ENCODE measurements at places on chromosomes 6 and 20.

GRCh38 chr6:161094955-161095354 lies 103.4 kb downstream of the MAP3K4 start:
- no peak for DNase-seq

DNA sequence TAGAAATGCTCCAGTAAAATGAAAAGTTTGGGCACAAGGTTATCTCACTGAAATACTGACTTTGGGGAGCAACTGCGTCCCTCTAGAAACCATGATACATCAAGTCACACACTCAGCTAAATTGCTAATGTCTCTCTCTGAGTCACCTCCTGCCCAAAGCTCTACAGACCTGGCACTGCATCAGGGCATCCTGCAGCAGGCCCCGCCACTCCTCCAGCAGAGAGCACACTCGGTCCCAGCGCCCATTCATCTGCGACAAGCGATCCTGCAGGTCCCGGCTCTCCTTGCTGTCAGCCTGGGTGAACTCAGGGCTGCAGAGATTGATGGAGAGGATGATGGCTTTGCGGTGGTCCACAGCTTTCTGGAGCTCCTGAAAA lies 329.0 kb downstream of the ESR1 start:
- DNase-seq: no peak

- DNase-seq: no peak
Measured at GRCh38 chr6:168844821-168845609, 404.0 kb downstream of the SMOC2 start.

GRCh38 chr6:36984581-36985416 lies 1.2 kb downstream of the MTCH1 start:
- DNase-seq: peak; percentile 22

DNA sequence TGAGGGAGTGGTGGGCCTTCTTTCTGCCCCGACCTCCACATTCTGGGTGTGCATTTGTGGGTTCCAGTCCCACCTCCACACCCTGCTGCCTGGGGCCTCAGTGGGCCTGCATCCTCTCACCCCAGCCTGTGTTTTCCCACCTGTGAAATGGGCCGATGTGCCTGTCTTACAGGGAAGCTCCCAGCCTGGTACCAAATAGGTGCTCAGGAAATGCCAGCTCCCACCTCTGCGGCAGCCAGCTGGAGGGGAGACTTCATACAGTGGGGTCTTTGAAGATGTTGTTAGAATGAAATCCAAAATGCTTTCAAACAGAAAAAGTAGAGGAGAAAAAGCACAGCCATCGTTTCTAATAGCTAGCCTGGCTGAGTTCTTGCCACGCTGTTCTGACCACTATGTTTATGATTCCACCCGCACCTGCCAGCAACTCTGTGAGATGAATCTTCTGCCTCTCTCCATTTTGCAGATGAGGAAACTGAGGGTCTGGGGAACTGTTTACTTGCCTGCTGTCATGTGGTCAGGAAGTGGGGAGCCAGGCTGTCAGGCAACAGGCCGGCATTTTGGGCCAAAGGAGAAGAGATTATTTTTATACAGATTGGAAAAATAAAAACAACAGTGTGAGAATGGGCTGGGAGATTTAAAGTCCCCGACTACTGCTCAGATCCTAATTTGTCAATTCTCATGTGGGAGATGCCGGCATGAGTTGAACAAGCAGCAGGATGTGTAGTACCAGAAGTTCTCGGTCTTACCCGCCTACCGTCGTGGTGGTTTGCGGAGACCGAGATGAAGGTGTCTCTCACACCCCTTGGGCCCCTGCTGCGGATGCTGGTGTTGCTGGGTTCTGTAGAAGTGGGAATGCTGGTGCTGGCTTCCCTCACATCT lies 4.6 kb downstream of the TMEM181 start:
- no peak for DNase-seq

- DNase-seq: no peak
Measured at GRCh38 chr6:157961153-157961831, 20.4 kb upstream of the SYNJ2 start.

DNA sequence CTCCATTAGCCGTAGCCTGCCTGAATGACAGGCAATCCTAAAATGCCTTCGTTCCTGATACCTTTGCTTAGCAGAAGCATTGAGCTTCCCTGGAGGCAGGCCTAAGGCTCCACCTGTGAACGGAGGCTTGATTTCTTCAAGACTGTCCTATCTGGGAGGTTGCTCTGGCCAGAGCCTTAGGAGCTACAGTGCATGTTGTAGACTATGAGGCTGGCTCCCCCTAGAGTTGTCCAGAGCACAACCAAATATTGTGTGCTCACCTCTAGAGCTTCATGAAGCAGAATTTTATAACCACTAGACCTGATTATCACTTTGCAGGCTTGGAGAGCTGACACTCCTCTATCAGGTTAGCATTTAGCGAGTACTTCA lies 217.8 kb downstream of the MAFB start:
- DNase-seq: no peak

GRCh38 chr6:48073976-48074767 lies 36.8 kb downstream of the PTCHD4 start:
- DNase-seq: no peak

DNA sequence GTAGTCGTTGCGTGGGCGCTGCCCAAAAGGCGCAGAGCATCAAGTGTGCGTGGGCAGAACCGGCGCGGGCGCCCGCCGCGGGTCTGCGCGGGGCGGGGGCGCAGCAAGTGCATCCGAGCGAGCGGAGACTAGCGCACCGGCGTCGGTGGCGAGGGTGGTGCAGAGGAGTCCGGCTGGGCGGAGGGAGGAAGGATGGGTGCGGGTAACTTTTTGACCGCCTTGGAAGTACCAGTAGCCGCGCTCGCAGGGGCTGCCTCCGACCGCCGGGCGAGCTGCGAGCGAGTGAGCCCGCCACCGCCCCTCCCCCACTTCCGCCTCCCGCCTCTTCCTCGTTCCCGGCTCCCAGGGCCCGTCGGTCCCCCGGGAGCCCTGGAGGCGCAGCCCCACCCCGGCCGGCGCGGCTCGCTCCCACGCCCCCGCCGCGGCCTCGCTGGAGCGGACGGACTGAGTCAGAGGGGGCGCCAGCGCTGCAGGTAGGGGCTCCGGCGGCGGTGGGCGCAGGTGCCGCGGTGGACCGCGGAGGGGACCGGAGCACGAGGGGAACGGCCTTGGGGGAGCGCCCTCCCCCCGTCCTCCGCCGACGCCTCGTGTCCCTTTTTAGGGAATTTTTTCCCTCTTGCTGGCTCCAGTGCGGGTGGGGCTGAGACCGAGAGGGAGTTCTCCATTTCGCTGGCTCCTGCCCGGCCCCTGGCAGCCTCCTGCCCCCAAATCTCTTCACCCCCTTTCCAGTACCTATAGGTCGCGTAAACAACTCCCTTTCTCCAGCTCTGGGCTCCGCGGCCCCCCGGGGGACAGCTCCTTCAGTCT lies 1.6 kb upstream of the DBNDD2 start:
- peak; percentile 70 for DNase-seq

DNA sequence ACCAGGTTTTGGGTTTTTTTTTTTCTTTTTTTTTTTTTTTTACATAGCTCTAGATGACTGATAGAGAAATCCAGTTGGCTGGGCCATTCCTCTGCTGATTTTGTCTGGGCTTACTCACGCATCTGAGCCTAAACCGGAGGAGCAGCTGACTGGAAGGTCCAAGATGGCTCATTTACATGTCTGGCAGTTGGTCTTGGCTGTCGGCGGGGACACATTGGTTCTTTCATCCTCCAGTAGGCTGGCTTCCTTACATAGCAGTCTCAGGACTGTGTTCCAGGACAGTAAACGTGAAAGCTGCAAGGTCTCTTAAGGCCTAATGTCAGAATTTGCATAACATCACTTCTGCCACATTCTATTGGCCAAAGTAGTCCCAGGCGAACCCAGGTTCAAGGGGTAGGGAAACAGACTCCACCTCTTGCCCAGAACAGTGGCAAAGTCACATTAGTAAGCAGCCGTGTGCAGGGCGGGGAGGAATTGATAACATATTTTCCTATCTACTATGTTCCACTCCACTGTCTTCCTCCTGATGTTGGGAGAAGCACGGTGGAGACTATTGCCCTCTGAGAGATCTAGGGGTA lies 87.0 kb downstream of the CDH22 start:
- DNase-seq: no peak

GRCh38 chr6:40963019-40963418 lies 76.0 kb downstream of the UNC5CL start:
- DNase-seq: no peak

Data from NCI-H2171 treated with DMSO at 0.1 percent for 48 hours (cell line).